ENCODE measurements at places on chromosomes 4 and X. TPM values are rescaled to one million over a fixed set of nuclear protein-coding genes. Genes with fewer than 3 reads are reported as not detected.

DNA sequence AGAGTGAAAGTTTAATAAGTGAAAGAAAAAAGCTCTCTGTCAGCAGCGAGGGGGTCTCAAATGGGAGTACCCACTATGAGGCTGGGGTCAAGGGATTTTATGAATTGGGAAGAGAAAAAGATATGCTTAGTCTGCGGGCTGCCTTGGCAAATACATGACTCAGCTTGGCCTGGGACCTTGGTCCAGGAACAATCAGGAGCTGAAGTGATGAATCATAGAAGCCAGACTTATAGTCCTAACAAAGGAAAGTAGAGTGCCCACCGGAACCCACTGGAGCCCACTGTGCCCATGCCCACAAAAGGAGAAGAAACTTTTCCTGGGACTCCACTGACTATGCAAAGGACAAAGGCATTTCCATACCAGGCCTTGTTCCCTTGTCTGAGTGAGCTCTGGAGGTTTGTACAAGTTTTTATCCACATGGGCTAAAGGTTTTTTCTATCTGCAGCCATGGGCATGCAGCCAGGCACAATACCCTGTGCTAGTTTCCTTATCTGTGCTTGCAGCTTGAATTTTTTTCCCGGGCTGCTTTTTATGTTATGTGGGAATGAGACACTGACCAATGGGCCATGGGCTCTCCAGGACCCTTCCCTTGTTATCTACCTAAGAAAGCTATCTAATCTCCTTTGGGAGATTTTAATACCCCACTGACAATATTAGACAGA lies 201.7 kb downstream of the FAM133A start:
- no peak for DNase-seq

DNA sequence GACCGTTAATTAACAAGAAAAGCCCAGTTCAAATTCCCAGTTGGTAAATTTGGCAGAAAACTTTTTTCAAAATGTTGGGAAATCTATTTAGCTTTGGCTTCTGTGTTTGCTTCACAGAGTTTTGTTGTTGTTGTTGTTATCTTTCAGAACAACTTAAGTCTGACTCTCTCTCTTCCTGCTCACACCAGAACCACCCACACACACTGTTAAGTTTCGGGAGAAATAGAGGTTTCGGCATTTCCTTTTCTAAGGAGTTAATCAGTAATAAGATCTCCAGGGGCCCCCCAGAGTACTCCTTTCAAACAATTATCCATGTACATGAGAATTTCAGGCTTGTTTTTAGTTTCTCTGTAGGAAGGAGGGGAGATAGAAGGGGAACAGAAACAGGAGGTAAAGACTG lies 106.2 kb upstream of the PTCHD1 start:
- DNase-seq: no peak

- DNase-seq: peak; percentile 41
Measured at GRCh38 chrX:63922221-63922620, 137.2 kb upstream of the ARHGEF9 start.

The TECRL gene
- not detected for total RNA-seq

The PIGA gene
- 15.3 TPM for total RNA-seq

DNA sequence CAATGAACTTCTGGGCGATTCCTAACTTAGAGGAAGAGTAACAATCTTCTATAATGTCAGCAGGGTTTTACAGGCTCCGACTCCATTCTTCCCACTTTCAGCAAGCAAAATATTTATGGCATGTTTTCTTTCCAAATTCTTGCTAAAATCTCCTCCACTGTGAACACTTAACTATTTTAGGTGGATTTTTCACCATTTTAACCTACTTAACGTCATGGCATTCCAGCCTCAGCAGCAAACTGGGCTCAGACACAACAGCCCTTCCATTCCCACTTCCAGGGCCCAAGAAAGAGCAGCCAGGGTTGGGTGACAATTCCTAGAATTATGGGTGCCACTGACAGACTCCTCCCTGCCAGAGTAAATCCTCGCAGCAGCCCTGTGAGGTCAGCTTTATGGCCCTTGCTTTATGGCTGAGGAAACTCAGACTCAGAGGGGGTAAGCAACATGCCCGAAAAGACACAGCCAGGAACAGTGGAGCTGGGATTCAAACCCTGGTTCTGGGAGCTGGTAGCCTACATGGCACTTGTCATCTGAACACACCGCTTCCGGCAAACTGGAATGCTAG lies 112.8 kb upstream of the MAP3K15 start:
- peak; percentile 5 for DNase-seq

GRCh38 chr4:108592674-108592986 lies 27.7 kb upstream of the RPL34 start:
- no peak for DNase-seq

- DNase-seq: no peak
Measured at GRCh38 chr4:54941994-54942552, 183.3 kb downstream of the KDR start.

GRCh38 chr4:110055158-110055768 lies 142.6 kb downstream of the EGF start:
- DNase-seq: peak; percentile 2

GRCh38 chrX:146581981-146582712 lies 227.4 kb upstream of the CXorf51B start:
- no peak for DNase-seq

Measured in A172 (cell line).